Fibroblast of skin of right biceps (primary cell): ENCODE measurements at places on chromosomes 12 and 14.

- no peak for DNase-seq
These were observed 9.8 kb upstream of the DYRK4 start for GRCh38 chr12:4552191-4552590.

- DNase-seq, result peak; percentile 84
These were observed 159.4 kb downstream of the EPS8 start for GRCh38 chr12:15629761-15630160.

- DNase-seq, result peak; percentile 98
These were observed 720.9 kb upstream of the TBX3 start for GRCh38 chr12:115404761-115405470.

DNA sequence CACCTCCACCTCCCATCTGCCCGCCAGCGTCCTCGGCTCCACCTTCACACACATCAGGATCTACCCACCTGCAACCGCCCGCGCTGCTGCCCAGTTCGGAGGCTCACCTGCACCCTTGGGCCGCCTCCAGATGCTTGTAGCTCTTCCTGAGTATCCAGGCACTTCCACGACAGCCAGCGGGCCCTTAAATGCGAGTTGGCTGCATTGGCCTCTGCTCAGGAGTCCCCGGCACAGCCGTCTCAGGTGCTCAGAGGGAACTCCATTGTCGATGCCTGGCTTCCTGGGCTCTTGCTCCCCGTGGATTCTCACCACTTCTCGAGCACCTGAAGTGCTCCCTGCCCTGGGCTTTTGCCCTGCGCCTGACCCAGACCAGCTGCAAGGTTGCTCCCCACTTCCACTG is 21.9 kb upstream of the CDCA4 start:
- no peak for DNase-seq

DNA sequence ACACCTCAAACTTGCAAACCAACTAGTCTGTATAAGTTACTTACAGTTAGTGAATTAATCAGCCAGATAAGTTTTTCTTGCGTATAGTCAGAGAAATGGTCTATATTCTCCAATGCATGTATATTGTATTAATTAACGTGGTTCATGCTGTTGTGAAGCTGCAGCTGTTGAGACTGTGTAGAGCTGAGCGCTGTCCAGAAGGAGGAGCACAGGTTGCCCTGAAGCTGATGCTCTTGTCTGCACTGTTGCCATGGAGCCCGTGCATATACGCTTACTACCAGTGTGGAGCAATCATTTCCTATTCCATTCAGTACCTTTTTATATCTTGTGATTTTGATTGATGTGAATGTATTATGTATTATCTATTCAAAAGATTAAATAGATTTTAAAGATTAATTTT is 74.3 kb upstream of the ARID2 start:
- peak; percentile 5 for DNase-seq

DNA sequence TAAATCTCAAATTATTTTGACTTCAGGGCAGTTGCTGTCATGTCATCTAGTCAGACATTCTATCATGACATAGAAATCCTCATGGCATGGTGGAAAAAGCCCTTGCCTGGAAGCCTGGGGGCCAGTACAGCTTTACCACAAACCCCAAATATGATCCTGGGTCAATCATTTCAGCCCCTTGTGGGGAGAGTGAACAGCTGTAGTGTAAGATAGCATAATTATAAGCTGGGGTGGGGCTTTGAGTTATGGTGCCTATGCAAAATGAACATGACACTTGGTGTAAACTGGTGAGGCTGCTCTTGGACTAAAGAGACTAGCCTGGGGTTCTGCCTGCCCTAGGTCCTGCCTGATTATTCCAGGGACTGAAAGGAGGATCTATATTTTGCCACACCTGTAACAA is 207.7 kb upstream of the DDHD1 start:
- DNase-seq, result no peak
